ENCODE measurements at places on chromosomes 13 and 19.

- no peak for DNase-seq
These were observed 14.5 kb upstream of the DCT start for GRCh38 chr13:94494026-94494425.

- no peak for DNase-seq
These were observed 406.9 kb downstream of the FGF9 start for GRCh38 chr13:22077764-22078163.

DNA sequence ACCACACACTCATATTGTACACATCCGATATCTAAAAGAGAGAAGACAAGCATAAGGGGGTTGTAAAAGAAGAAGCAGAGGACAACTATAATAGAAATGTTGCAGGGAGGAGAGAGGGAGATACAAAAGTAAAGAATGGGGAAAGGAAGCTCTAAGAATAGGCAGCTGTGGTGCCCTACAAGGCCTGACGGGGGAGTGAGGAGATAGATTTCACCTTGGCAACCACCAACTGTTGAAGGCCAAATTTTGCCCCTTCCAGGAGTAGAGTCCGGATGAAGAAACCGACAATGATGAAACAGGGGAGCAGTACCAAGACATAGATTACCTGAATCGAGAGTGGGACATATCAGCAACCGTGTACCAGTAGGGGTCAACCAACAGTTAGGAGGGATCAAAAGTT, 15.9 kb downstream of the SLC6A16 start:
- DNase-seq = no peak

- peak; percentile 28 for DNase-seq
These were observed 58.8 kb upstream of the ZNF681 start for GRCh38 chr19:23817519-23817918.

GRCh38 chr19:38974624-38975213, 823 bp downstream of the FBXO17 start:
- DNase-seq = no peak

GRCh38 chr13:23472189-23472588, 38.7 kb upstream of the SACS start:
- DNase-seq = no peak

GRCh38 chr13:73074926-73075325, 16.1 kb downstream of the KLF5 start:
- no peak for DNase-seq

GRCh38 chr19:33293255-33294057, 8.9 kb downstream of the CEBPA start:
- DNase-seq = peak; percentile 47

- no peak for DNase-seq
These were observed 249.4 kb downstream of the SLITRK6 start for GRCh38 chr13:85549819-85550218.

DNA sequence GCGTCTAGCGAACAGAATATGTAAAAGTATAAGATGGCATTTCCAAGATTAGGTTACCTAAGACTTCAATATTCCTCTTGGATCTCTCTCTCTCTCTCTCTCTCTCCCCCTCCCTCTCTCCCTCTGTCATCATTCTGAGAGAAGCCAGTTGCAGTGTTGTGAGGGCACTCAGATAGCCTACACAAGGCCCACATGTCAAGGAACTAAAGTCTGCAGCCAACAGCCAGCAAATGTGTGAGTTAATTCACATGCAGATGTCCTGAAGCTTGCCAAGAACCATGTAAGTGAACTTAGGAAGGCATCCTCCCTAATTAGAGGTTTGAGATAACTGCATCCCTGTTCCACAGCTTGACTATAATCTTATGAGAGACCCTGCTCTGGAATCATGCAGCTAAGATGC, 822.9 kb upstream of the PRR20A start:
- no peak for DNase-seq

DNA sequence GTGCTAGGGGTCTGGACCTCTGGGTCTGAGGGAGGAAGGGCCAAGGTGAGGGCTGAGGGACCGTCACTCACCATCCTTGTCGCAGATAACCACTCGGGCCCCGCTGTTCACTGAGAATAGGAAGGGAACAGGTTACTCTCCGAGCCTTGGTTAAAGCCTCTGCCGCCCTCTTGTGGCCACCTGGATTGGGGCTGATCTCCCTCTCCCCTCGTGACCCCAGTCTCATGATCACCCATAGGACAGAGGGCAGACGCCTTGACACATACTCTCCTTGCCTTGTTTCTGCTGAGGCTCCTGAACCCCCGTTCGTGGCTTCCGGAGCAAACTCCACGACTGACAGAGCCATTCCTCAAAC, 580 bp downstream of the HSD17B14 start:
- peak; percentile 94 for DNase-seq

GRCh38 chr13:65347420-65348030, 1882.6 kb downstream of the PCDH9 start:
- DNase-seq = no peak

DNA sequence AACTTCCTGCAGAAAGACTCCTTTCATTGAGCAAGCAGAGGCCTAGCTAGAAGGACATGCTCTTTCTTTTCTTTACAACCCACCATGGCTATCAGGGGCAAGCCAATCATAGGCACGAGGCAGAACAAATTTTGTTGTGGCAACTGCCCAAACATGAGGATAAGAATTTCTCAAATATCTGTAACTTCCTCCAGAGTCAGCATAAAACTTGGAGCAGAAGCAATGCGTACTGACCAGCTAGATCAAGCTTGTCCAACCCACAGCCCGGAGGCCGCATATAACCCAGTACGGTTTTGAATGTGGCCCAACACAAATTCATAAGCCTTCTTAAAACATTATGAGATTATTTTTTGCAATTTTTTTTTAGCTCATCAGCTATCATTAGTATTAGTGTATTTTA, 87.0 kb upstream of the SOX21 start:
- DNase-seq = no peak

- DNase-seq = no peak
These were observed 2.5 kb downstream of the VPS36 start for GRCh38 chr13:52447815-52448552.

- no peak for DNase-seq
These were observed 16.0 kb downstream of the FGF9 start for GRCh38 chr13:21686751-21687391.

DNA sequence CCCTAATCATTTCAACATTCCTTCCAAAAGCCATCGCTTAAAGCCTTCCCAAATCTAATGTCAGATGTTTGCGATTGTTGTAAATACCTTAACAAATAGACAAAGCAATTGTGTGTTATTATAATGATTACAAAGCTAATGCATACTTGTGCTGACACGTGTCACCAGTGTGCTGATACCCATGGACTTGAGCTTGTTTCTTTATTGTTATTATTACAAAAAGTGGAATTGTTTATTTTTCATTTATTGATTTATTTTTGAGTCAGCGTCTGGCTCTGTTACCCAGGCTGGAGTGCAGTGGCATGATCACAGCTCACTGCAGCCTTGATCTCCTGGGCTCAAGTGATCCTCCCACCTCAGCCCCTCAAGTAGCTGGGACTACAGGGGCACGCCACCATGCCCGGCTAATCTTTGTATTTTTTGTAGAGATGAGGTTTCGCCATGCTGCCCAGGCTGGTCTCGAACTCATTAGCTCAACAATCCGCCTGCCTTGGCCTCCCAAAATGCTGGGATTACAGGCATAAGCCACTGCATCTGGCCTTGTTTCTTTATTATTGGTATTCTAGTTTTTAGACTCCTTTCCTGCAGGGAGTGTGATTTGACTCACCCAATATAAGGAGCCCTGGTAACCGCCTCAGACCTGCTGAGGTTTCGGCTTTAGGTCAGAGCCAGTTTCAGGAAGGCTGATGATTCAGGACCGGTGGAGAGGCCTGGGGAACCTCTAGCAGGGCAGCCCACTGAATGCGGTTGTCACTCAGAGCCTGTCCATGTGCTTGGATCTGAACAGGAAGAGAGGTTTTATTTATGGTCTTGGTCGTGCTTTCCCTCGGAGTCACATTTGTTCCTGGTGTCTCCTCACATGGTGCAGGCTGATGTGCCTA, 2.1 kb upstream of the FBXO17 start:
- no peak for DNase-seq

GRCh38 chr13:53104136-53104535, 75.5 kb downstream of the OLFM4 start:
- DNase-seq = no peak

- DNase-seq = no peak
These were observed 9.3 kb downstream of the PLEKHF1 start for GRCh38 chr19:29674374-29675119.

GRCh38 chr19:14056069-14056666, 5.7 kb downstream of the PALM3 start:
- DNase-seq = no peak

DNA sequence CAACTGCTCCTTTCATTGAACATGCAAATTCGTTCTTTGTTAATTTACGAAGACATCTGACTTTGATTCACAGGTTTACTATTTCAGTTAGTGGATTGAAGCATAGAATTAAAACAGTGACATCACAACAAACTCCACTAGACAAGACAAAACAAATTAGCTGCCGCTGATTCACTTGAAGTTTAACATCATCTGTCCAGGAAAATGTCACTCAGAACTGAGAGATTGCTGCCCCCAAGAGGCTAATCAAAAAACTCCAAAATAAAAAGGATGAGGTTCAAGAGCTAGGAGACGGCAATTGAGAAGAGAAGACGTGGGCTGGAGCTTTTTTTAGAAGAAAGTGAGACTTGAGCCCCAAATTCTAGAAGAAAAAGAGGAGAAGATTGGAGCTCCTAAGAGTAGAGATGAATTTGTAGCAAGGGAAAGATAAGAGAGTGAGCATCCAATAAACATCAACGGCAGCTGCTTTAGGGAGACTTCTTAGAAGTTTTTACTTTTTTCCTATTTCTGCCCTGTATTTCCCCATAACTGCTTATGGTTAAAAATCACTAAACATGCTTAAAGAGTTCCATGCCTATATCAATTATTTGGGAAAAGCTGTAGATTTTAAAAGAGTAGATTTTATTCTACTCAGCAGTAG, 40.8 kb upstream of the TPP2 start:
- peak; percentile 65 for DNase-seq

- DNase-seq = no peak
These were observed 21.0 kb upstream of the UFM1 start for GRCh38 chr13:38328699-38329098.

DNA sequence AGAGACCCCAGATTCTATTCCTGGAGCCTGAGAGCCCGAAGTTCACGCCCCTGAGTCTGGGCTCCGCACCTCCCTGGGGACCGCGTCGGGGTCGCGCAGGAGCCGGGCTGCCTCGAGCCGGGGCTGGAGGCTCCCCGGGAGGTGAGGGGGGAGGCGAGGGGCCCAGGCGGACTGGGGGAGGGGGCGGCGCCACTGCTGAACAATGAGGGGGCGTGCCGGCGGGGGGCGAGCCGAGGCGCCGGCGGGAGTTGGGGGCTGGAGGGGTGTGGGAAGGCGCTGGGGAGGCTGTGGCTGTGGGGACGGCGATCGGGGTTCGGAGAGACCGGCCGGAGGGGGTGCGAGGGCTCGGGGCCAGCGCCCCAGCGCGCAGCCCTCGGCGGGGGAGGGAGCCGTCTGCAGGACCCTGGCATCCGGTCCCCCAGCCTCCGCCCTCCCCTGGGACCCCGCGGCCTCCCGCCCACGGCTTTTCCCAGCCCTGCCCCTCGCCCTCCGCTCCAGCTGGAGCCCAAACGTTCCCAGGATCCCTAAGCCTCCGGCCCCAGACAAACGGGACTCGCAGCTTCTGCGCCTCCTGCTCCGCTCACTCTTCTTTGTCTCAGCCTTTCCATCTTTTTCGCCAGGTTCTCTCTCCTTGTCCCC, 922 bp downstream of the PLEKHG2 start:
- DNase-seq = no peak

DNA sequence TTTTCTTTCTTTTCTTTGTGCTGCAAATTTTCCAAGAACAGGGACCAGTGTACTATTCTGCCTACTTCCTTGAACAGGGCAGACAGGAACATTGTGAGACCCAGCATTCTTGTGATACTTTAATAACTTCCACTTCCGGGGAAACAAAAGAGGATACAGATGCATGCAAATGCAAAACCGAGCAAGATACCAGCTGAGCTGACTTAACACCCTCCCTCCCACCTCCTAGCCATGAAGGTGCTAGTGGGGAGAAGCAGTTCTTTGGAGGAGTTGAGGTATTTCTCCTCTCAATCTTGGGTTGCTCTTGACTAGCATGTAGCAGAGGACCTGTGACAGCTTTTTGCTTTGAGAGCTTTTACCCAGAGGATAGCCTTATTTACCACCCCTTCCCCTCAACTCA, 111.2 kb downstream of the KLF5 start:
- no peak for DNase-seq

DNA sequence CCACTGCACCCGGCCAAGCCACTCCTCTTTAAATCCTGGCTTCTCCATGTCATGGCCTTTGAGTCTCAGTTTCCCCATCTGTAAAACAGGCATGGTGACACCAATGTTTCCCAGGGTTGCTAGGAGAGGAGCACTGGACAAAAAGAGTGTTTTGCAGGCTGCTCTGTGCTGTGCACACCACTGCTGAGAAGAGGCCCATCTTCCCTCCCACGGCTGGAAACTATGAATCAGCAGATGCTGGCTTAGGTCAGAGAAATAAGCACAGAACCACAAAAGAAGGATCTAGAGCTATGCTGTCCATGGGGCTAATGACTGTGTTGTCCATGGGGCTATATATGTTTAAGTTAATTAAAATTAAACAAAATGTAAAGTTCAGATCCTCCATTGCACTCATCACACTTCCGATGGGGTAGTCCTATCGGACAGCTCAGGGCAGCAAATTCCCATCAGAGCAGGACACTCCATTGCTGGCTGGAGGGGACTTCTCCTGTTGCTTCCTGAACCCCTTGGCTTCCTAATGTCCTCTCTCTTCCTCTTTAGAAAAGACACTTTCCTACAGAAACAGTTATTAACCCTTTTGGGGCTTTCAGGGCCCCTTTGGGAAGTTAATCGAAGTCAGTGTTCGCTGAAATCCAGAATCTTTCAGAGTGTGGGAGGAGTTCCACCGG, 37.1 kb downstream of the TSHZ3 start:
- DNase-seq = no peak

- no peak for DNase-seq
These were observed 4.9 kb downstream of the LIPE start for GRCh38 chr19:42422092-42422900.

- no peak for DNase-seq
These were observed 84.0 kb downstream of the GPC5 start for GRCh38 chr13:91482427-91482826.

- DNase-seq = no peak
These were observed 563.1 kb downstream of the EFNB2 start for GRCh38 chr13:105972306-105972721.

DNA sequence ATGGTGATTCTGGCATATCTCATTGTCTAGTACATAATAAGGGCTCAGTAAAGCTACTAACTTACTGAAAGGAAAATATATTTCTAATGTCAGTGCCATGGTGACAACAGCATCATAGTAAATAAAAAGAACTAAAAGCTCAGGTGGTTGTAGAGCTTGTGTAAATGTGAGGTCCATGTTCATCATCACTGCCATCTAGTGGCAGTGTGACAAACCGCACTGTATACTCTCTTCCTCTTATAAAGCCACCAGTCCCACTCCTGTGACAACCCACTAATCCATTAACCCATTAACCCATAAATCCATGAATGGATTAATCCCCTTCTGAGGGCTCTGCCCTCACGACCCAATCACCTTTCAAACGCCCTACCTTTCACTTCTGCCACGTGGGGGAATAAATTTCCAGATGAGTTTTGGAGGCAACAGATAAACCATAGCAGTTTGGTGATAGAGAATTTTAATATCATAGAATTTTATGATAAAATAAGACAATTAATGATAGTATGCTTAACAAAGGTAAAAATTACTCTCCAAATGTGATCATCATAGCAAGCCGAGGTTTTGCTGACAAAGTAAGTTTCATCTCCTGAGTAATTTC, 160.4 kb upstream of the SGCG start:
- DNase-seq = peak; percentile 72

- no peak for DNase-seq
These were observed 554.6 kb downstream of the RFC3 start for GRCh38 chr13:34372581-34372980.
